ENCODE measurements at places on chromosomes 11 and 22. TPM values are rescaled to one million over a fixed set of nuclear protein-coding genes. Genes with fewer than 3 reads are reported as not detected.
A peak's percentile ranks its signal among the peaks of the same experiment; 100 is the strongest.

- H3K27ac ChIP-seq: no peak overlapping the region
- peaks cover 73% of the 10 kb centered on the region for H3K36me3 ChIP-seq
- no peaks in the 10 kb centered on the region for H3K27me3 ChIP-seq
- no peak overlapping the region for H3K4me3 ChIP-seq
- no peak for DNase-seq
- peaks cover 31% of the 10 kb centered on the region for H3K4me1 ChIP-seq
Observed at GRCh38 chr22:38739300-38740055, 16.3 kb downstream of the SUN2 start.

- H3K27ac ChIP-seq: no peak overlapping the region
- DNase-seq: no peak
- peaks cover 17% of the 10 kb centered on the region for H3K4me1 ChIP-seq
Observed at GRCh38 chr11:69054397-69055211, 5.9 kb downstream of the TPCN2 start.

GRCh38 chr11:65897020-65897471 lies 3.1 kb downstream of the FOSL1 start:
- H3K27me3 ChIP-seq: peaks cover 2% of the 10 kb centered on the region
- peaks cover 43% of the 10 kb centered on the region for H3K36me3 ChIP-seq
- no peak overlapping the region for H3K27ac ChIP-seq
- H3K4me3 ChIP-seq: peak overlapping the region; percentile 49

The ROBO4 gene
- total RNA-seq: not detected

The WNT11 gene
- total RNA-seq: not detected
